ENCODE measurements at places on chromosomes 7 and 10.

GRCh38 chr10:61786728-61787127 is 114.8 kb upstream of the ARID5B start:
- no peak overlapping the region for H3K27ac ChIP-seq
- no peak for DNase-seq
- H3K36me3 ChIP-seq, result no peaks in the 10 kb centered on the region
- no peak overlapping the region for H3K4me3 ChIP-seq

DNA sequence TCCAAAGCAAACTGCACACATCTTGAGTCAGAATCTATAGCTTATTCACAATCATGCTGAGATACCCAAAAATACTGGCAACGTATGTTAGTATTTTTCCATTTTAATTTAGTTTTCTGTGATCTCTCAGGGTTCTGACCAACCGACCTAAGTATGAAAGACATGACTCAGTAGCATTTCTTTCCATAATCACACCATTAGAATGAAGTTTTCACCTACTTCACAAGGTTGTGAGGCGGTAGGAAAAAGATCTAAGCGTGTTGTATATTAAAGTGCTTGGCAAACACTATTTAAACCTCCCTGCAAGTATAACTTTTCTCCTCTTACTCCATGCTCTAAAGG is 49.1 kb downstream of the PLCE1 start:
- peak overlapping the region; percentile 39 for H3K27ac ChIP-seq
- H3K27me3 ChIP-seq, result no peaks in the 10 kb centered on the region
- no peaks in the 10 kb centered on the region for H3K36me3 ChIP-seq
- H3K4me1 ChIP-seq, result peaks cover 31% of the 10 kb centered on the region

GRCh38 chr7:156124356-156124755 is 312.1 kb upstream of the SHH start:
- H3K4me1 ChIP-seq, result peaks cover 19% of the 10 kb centered on the region
- peaks cover 5% of the 10 kb centered on the region for H3K27me3 ChIP-seq

- H3K27ac ChIP-seq, result no peak overlapping the region
- H3K27me3 ChIP-seq, result peaks cover 4% of the 10 kb centered on the region
- H3K36me3 ChIP-seq, result peaks cover 13% of the 10 kb centered on the region
- peaks cover 6% of the 10 kb centered on the region for H3K4me1 ChIP-seq
- DNase-seq, result no peak
- no peak overlapping the region for H3K4me3 ChIP-seq
These were observed 271.2 kb downstream of the ZEB1 start for GRCh38 chr10:31590023-31590800.

DNA sequence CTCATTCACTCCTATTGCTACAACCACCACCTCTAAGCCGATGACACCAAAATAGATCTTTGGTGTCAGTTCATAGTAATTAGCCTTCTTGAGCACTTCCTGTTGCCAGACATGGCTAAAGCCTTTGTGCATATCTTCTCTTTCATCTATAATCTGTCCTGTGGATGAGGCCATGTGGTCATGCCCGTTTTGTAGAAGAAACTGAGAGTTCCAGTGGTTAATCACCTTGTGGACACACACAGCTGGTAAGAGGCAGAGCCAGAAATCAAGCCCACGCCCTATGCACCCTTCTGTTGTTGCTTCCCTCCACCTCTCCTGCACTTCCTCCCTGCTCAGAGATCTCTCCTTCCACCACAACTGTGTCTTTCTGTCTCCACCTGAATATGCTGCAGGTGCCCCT is 285.1 kb upstream of the PFKP start:
- H3K36me3 ChIP-seq, result no peaks in the 10 kb centered on the region
- H3K27ac ChIP-seq, result no peak overlapping the region
- H3K27me3 ChIP-seq, result peaks cover 30% of the 10 kb centered on the region
- no peak overlapping the region for H3K4me3 ChIP-seq
- peaks cover 12% of the 10 kb centered on the region for H3K4me1 ChIP-seq

GRCh38 chr7:130141884-130142653 is 63.1 kb downstream of the TMEM209 start:
- H3K36me3 ChIP-seq, result peaks cover 13% of the 10 kb centered on the region
- peak; percentile 45 for DNase-seq
- H3K27ac ChIP-seq, result peak overlapping the region; percentile 99
- H3K4me3 ChIP-seq, result peak overlapping the region; percentile 71
- peaks cover 81% of the 10 kb centered on the region for H3K4me1 ChIP-seq

DNA sequence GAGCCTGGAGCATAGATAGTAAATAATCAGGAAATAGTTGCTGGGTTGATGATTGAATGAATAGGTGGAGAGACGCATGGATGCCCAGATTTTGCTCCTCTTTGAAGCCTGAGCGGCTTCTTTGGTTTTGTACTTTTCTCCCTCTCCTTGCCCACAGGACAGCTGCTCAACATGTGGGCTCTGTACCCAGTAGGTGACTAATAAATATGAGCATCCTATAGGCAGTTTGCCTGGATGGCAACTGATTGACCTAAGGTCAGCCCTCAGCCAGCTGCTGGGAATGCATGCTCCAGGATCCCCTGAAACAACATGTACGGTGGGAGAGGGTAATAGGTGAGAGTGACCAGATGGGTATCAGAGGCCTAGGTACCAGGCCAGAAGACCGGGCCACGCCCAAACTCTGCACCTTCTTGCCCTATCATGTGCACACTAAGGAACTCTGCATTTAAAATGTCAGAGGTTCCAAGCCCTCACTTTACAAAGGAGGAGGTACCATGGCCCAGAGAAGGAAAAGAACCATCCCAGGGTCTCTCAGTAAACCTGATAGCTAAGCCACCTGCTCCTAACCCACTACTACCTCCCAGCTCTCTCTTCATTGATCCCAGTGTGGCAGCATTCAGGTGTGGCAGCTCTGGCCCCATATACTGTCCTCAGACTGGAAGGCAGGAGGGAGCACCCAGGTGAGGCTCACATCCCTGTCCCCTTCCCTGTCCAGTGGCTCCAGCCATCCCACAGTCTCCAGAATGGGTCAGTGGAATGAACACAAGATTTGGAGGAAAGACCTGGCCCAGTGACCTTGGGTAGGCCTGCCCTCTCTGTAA is 2.7 kb upstream of the ZCCHC24 start:
- peaks cover 18% of the 10 kb centered on the region for H3K27me3 ChIP-seq
- no peak overlapping the region for H3K27ac ChIP-seq
- H3K4me3 ChIP-seq, result peak overlapping the region; percentile 55
- H3K4me1 ChIP-seq, result peaks cover 65% of the 10 kb centered on the region
- H3K36me3 ChIP-seq, result no peaks in the 10 kb centered on the region
- DNase-seq, result no peak

DNA sequence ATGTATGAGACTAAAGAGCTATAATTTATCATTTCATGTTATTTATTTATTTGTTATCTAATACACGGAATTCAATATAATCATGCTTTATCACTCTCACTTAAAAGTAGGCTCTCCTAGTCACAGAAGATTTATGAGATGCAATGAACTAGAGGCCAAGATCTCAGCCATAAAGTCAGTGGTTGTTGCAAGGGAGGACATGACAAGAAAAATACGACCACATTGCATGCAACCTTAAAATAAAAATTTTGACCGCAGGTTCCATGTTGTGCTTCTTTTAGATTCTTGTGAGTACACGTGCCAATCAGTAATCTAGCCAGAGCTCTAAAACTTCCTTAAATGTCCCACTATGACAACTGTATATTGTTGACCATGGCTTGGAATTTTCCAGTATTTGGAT is 75.9 kb upstream of the SP8 start:
- H3K36me3 ChIP-seq, result no peaks in the 10 kb centered on the region
- no peak overlapping the region for H3K27ac ChIP-seq
- peaks cover 9% of the 10 kb centered on the region for H3K27me3 ChIP-seq
- H3K4me1 ChIP-seq, result peaks cover 36% of the 10 kb centered on the region
- no peak overlapping the region for H3K4me3 ChIP-seq

DNA sequence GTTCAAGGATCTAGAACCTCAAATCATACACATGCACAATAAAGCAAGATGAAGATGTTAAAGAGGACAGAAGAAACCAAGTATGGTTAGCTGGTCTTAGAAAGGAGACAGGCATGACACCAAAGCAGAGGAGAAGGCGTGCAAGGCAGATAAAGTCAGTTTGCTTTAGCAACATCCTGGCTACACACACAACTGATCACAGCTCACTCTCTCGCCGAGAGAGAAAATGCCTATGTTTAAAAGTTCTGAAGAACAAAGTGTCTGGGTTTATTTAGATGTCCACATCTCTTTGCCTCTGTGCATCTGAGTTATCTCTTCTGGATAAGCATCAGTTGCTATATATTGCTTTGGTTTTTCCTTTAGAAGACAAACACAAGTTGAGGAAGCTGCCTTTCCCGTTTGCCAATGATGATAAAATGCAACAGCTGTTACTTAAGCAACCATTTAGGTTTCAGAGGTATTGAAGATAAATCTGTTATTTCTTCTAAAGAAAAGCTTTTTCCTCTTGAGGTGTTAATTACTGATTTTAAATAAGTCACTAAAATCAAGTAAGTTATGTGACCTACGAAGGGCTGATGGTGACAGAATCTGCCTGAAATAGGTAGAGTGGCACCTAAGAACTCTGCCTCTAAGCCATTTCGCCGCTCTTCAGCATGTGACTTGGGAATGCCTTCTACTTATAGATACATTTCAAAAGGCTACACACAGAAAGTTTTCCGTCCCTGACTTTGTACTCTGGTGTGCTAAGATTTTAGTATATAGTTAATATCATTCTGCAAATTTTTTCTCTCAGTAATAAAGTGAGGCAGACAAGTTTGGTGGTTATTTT is 146.2 kb upstream of the ASAH2 start:
- peaks cover 9% of the 10 kb centered on the region for H3K4me1 ChIP-seq
- H3K4me3 ChIP-seq, result no peak overlapping the region
- no peaks in the 10 kb centered on the region for H3K36me3 ChIP-seq
- DNase-seq, result no peak
- no peaks in the 10 kb centered on the region for H3K27me3 ChIP-seq

GRCh38 chr10:77131214-77131613 is 506.4 kb downstream of the KCNMA1 start:
- no peak for DNase-seq
- H3K27ac ChIP-seq, result no peak overlapping the region
- H3K4me1 ChIP-seq, result no peaks in the 10 kb centered on the region
- H3K36me3 ChIP-seq, result no peaks in the 10 kb centered on the region
- H3K4me3 ChIP-seq, result no peak overlapping the region

- H3K36me3 ChIP-seq, result peaks cover under 1% of the 10 kb centered on the region
- H3K4me1 ChIP-seq, result peaks cover 21% of the 10 kb centered on the region
- DNase-seq, result no peak
- no peaks in the 10 kb centered on the region for H3K27me3 ChIP-seq
- peak overlapping the region; percentile 6 for H3K27ac ChIP-seq
- H3K4me3 ChIP-seq, result no peak overlapping the region
These were observed 92.5 kb downstream of the ELAPOR2 start for GRCh38 chr7:86966916-86967315.

- no peak within 1 kb of the TSS for H3K27ac ChIP-seq
- H3K4me1 ChIP-seq, result peaks cover 25% of the 10 kb centered on the region
- peak; percentile 54 for DNase-seq
- no peaks in the 10 kb centered on the region for H3K36me3 ChIP-seq
- peaks cover 100% of the 10 kb centered on the region for H3K27me3 ChIP-seq
These were observed at the start of gene VAX1 for GRCh38 chr10:117137911-117138642. Gene VAX1 (minus strand): TSS chr10:117138270. CDS start chr10:117138056, 214 bp downstream.

GRCh38 chr10:133010095-133010842 is 67.9 kb upstream of the CFAP46 start:
- H3K27me3 ChIP-seq, result no peaks in the 10 kb centered on the region
- no peaks in the 10 kb centered on the region for H3K36me3 ChIP-seq
- no peak overlapping the region for H3K4me3 ChIP-seq
- peak overlapping the region; percentile 51 for H3K27ac ChIP-seq

- no peak overlapping the region for H3K27ac ChIP-seq
- H3K4me1 ChIP-seq, result peaks cover 9% of the 10 kb centered on the region
- H3K4me3 ChIP-seq, result no peak overlapping the region
- DNase-seq, result no peak
These were observed 76.0 kb upstream of the RET start for GRCh38 chr10:43000651-43001426.

GRCh38 chr10:130036296-130037065 is 72.4 kb upstream of the EBF3 start:
- no peak overlapping the region for H3K4me3 ChIP-seq
- H3K4me1 ChIP-seq, result no peaks in the 10 kb centered on the region
- H3K27me3 ChIP-seq, result peaks cover 18% of the 10 kb centered on the region
- no peak for DNase-seq
- no peak overlapping the region for H3K27ac ChIP-seq

DNA sequence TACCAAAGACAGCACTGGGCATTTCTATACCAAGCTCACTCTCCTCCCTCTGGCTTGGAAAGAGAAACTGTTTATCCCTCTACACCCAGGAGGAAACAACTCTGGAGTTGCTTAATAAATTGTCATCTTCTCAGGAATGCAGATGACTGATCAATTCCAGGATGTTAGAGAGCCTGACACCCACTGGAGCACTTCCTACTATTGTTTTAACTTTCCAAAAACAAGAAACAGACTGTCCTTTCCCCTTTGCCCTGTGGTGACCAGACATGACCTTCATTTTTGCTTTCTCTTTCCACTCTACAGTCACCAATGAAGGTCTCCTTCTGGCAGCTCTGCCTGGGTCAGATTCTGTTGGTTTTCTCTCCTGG is 19.6 kb downstream of the GIMAP4 start:
- H3K27me3 ChIP-seq, result peaks cover 15% of the 10 kb centered on the region
- no peak for DNase-seq
- no peak overlapping the region for H3K27ac ChIP-seq
- H3K4me1 ChIP-seq, result no peaks in the 10 kb centered on the region

DNA sequence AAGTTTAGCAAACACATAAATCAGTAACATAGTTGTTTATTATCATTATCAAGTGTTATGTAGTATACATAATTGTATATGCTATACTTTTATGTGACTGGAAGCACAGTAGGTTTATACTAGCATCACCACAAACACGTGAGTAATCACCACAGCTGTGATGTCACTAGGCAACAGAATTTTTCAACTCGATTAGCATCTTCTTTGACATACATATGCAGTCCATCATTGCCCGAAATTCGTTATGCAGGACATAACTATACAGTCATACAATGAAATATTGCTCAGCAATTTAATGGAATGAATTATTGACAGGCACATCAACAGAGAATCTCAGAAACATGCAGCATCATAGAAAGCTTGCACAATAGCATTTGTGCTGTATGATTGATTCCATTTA is 77.7 kb downstream of the LSM5 start:
- H3K27ac ChIP-seq, result no peak overlapping the region
- H3K4me3 ChIP-seq, result no peak overlapping the region
- H3K36me3 ChIP-seq, result no peaks in the 10 kb centered on the region
- no peaks in the 10 kb centered on the region for H3K4me1 ChIP-seq
- no peak for DNase-seq

DNA sequence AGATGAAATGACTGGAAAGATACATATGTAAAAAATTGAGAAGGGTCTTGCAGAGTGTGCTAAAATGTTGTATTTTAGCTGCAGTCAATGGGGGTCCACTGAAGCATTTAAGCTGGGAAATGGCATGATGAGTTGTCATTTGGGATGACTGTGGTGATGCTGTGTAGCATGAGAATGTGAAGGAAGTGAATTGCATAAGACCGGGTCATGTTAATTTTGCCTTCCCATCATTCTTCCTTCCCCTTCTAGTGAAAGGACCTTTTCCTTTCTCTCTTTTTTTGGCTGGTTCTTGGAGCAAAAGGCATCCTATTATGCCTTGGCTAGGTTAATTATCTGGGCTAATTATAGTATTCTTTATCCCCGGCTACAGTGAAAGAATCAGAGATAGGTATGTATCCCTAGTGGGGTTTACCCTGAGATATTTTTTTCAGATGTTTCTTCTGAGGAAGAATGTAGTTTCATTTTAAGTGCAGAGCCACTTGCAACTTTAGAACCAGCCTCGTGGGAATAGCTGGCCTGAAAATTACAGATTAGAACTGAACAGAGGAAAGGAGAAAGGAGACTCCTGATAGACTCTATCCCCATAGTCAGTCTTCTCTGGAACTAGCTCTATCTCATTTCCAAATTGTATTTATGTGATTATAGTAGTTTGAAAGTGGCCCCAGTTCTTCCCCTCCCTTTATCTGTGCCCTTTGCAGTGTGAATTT is 93.6 kb downstream of the HGF start:
- H3K27ac ChIP-seq, result no peak overlapping the region
- H3K4me3 ChIP-seq, result no peak overlapping the region
- peaks cover 33% of the 10 kb centered on the region for H3K4me1 ChIP-seq
- no peak for DNase-seq
- no peaks in the 10 kb centered on the region for H3K36me3 ChIP-seq
